ENCODE measurements at places on chromosomes 4 and X. TPM values are rescaled to one million over a fixed set of nuclear protein-coding genes. Genes with fewer than 3 reads are reported as not detected.

Gene RGN
- total RNA-seq = 0.27 TPM

Gene EPHA5
- total RNA-seq = 0.09 TPM

Gene S100G
- total RNA-seq = not detected

Gene FGF5
- total RNA-seq = 1.7 TPM

Gene SMR3A
- not detected for total RNA-seq

Gene CYSLTR1
- not detected for total RNA-seq

Gene FRAS1
- 4.1 TPM for total RNA-seq

Gene ARHGAP36
- 0.09 TPM for total RNA-seq

Gene LEF1
- total RNA-seq = not detected

Gene SPANXA1
- total RNA-seq = not detected

Gene CT45A2
- not detected for total RNA-seq

Gene RPL9
- total RNA-seq = 2,556 TPM

Gene SHISA3
- 3.9 TPM for total RNA-seq

Gene SGMS2
- 37.9 TPM for total RNA-seq

Gene SLC10A7
- 5.8 TPM for total RNA-seq

Gene HSD17B13
- not detected for total RNA-seq

Gene PABPC4L
- total RNA-seq = 0.38 TPM

Gene CHRNA9
- not detected for total RNA-seq

Gene PABPC1L2A
- total RNA-seq = not detected

Gene FREM3
- total RNA-seq = under 0.01 TPM

Gene DCLK2
- 2.2 TPM for total RNA-seq

Gene CPZ
- total RNA-seq = not detected

Gene LRCH2
- 3.2 TPM for total RNA-seq

Gene POU4F2
- total RNA-seq = not detected

Gene TMPRSS11E
- not detected for total RNA-seq

Gene CXCL10
- 0.09 TPM for total RNA-seq

Gene AMER1
- total RNA-seq = 2.0 TPM

Gene RTL5
- total RNA-seq = 0.09 TPM

Gene PRRG3
- total RNA-seq = not detected

Gene UGT2A1
- 0.27 TPM for total RNA-seq

Gene LRAT
- total RNA-seq = under 0.01 TPM

Gene CENPVL1
- not detected for total RNA-seq

All from endothelial cell of coronary artery (primary cell).